ENCODE measurements at places on chromosomes 1 and 21.

DNA sequence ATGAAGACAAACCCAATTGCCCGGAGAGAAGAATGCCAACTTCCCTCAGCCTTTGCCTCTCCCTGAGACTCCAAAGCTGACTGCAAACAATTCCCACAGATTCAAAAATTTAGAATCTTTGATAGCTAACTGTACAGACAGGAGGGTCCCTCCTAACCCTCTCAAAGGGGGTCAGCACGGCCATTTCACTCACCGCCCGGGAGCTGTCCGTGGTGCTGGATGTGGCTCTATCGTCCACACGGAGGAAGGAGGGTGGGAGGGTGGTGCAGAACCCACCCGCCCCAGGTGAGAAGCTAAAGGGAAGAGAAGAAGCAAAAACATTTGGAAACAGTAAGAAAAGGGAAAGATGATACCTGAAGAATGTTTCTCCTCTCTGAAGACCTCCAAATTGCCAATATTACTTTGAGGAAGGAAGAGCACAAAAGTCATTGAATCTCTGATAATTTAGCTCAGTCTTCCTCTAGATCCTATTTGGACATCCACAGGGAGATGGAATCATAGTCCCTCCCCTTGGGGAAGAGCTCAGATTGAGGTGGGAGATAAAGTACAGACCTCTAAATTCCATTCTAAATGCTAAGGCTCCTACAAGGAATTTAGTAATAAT lies 45.6 kb downstream of the RHBG start:
- DNase-seq = no peak

- no peak for DNase-seq
Observed at GRCh38 chr1:222788402-222789156, 26.3 kb upstream of the DISP1 start.

- DNase-seq = no peak
Observed at GRCh38 chr1:175197531-175197930, 5.0 kb upstream of the KIAA0040 start.

DNA sequence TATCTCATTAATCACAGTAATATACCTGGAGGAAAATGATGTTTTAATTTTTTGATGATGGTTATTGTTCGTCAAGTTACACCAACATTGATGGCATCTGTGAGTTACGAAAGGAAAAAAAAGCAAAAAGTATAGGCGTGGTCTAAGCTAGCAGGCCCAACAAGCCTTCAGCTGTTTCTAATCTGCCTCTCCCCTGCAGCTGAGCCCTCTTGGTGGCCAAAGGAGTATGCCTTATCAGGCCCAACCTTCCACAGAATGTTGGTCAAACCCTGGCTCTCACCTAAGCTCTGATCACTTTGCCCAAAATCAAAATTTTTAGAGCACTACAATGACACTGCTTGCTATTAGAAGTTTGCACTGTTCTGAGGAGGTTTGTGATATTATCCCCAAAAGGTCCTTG lies 4.9 kb downstream of the C1orf105 start:
- DNase-seq = no peak

GRCh38 chr1:201460814-201461644 lies 8.0 kb downstream of the PHLDA3 start:
- DNase-seq = no peak

DNA sequence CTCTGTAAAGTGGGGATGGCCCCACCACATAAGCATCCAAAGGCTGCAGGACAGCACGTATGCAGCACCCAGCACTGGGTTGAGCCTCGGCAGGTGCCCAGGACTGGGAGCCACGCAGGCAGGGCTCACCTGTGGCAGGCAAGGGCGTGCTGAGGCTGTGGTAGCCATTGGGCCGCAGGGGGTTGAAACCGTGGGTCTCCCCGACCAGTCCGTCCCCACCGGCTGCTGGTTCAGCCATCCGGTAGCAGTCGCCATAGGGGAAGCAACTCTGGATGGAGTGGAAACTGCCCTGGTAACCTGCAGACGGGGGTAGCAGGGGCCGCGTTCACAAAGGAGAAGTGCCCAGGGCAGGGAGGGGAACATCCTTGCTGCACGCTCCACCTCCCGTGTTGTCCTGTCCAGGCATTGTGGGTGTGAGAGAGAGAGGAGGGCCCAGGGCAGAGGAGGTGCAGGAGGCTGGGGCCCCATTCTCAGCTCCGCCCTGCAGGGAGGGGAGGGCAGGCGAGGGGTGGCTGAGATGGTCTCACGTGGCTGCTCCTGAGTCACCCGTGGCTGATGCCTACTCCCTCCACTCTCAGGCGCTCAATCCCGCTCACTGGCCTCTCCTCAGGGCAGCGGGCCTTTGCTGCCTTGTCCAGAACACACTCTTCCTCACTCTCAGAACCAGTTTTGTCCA lies 49.9 kb downstream of the DMRTB1 start:
- DNase-seq = no peak

- no peak for DNase-seq
Observed at GRCh38 chr1:18325136-18325535, 155.6 kb upstream of the KLHDC7A start.

DNA sequence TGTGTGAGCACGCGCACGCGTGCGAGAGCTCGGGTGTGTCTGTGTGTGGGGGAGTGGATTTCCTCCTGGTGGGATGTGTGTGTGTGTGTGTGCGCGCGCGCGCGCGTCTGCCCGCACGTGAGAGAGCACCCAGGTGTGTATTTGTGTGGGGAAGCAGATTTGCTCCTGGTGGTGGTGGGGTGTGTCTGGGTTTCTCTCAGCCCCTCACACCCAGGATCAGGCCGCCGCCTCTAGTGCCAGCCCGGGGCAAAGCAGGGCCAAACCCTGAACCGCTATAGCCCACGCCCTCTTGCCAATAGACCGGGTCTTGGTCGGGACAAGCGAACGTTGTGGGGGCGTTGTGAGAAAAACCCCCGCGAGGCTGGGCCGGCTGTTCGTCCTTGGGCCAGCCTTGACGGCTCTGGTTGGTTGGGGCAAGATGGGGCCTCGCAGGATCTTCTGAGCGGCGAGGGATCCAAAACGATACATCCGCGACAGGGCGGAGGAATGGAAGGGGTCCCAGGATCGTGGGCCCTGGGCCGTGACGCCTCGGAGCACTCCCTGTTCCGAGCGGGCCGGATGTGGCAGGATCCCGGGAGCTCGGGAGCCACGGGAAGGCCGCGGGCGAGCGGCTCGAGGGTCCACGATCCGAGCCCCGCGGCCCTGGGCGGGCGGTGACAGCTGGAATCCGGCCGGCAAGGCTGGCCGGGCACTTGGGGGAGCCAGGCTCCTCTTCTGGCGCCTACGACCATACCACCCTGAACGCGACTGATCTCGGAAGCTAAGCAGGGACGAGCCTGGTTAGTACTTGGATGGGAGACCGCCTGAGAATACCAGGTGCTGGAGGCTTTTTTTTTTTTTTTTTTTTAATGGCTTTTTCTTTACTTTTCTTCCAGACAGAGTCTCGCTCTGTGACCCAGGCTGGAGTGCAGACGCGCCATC lies 68.2 kb downstream of the RNF187 start:
- no peak for DNase-seq

- no peak for DNase-seq
Observed at GRCh38 chr1:115791816-115792215, 23.3 kb upstream of the CASQ2 start.

DNA sequence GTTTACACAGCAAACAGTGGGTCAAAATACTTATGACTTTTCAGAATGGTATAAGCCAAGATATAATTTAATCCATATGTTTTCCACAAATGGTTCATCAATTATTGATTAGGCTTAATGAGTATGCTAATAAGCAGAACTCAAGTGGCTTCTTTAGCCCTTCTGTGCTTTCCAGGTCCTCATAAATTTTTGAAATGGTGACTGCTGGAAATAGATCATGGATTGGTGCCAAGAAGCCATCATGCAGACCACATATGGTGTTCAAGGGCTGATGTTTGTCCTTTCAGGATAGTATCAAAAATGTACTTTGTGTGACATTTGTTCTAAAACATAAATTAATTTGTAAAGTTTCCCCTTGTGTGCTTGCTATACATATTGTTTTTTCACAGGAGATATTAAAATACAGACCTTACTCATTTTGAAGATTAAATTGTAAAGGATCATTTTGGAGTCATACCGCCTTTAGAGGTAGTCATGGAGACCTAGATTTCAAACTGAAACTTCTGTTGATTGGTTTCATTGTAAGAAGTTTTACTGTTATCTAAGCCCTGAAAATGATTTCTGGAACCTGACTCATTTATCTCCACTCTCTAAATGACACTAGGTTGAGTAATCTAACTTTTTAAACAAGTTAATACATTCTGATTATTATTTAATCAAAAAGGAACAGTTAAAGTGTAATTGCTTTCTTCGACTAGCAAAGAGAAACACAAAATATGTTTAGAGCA lies 507.9 kb downstream of the PLA2G4A start:
- peak; percentile 65 for DNase-seq

GRCh38 chr1:215669806-215670491 lies 102.8 kb downstream of the KCTD3 start:
- DNase-seq = no peak

DNA sequence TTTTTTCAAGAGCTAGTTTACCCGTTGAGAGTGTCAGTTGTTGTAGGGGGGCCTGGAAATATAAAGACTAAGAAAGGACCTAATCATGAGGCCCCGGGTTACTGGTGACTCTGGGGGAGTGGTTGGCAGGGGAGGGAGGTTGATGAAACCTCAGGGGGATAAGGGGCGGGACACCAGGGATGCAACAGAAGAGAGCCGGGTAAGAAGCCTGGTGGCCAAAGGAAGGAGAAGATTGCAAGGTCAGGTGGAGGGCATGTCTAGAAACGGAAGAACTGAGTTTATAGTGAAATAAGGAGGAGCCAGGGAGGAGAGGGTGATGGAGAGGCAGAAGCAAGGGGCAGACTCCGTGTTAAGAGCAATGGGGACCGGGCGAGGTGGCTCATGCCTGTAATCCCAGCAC lies 12.5 kb upstream of the SPOCD1 start:
- DNase-seq = no peak

DNA sequence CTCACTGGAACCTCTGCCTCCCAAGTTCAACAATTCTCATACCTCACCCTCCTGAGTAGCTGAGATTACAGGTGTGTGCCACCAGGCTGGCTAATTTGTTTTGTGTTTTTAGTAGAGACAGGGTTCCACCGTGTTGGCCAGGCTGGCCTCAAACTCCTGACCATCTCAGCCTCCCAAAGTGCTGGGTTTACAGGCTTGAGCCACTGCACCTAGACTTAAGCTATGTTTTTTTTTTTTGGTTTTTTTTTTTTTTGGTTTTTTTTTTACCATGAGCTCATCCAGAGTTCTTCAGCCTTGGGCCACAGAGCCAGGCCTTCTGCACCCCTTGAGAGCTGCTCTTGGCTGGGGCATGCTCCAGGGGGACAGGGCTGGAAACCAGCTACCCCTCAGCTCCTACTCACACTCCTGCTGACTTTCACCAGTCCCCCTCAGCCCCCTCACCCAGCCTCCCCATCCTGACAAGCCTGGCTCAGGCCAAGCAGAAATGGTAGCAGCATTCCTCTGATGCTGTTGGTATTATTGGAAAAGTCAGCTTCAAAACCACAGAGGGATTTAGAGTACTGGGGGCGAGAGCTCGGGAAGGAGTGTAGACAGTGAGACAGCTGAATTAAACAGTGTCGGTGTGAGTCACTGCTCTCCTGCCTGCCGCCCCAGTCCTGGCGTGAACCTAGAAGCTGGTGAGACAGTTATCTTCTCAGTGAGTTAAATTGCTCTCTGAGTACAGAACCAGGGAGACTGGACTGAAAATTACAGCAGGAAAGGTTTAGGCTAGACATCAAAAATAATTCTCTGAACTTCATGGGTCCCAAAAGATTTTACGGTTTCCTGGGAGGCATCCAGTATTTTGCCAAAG lies 63.7 kb downstream of the NAV1 start:
- DNase-seq = no peak

GRCh38 chr1:152039461-152039860 lies 2.7 kb upstream of the S100A11 start:
- no peak for DNase-seq

- DNase-seq = peak; percentile 70
Observed at GRCh38 chr1:236608930-236609726, 4.8 kb upstream of the HEATR1 start.

GRCh38 chr1:28194326-28195035 lies 18.0 kb upstream of the PTAFR start:
- no peak for DNase-seq
